Activated T-helper 1 cell treated with anti-CD3 and anti-CD28 coated beads, Interleukin-12 subunit alpha, Interleukin-12 subunit beta, Interleukin-2, Interleukin-4 antibody, amounts not matched to agents 30 ng/mL and 10 ng/mL and 1 ng/mL, durations not matched to agents 14 hours and 24 hours and 36 hours (primary cell): ENCODE measurements at places on chromosomes 4 and X. TPM values are rescaled to one million over a fixed set of nuclear protein-coding genes. Genes with fewer than 3 reads are reported as not detected.

- DNase-seq: no peak
- H3K36me3 ChIP-seq: no peaks in the 10 kb centered on the region
- no peak overlapping the region for H3K27ac ChIP-seq
- no peaks in the 10 kb centered on the region for H3K27me3 ChIP-seq
- no peaks in the 10 kb centered on the region for H3K4me1 ChIP-seq
- H3K4me3 ChIP-seq: no peak overlapping the region
These were observed 133.5 kb upstream of the NDST3 start for GRCh38 chr4:117900832-117901231.

- no peak overlapping the region for H3K4me3 ChIP-seq
- no peak overlapping the region for H3K27ac ChIP-seq
- no peak for DNase-seq
- H3K36me3 ChIP-seq: no peaks in the 10 kb centered on the region
These were observed 77.8 kb downstream of the GRID2 start for GRCh38 chr4:92381616-92382015.

The DSPP gene
- not detected in 2 replicates for total RNA-seq

The RASL11B gene
- total RNA-seq: 1.6 and 2.3 TPM in 2 replicates

The GBA3 gene
- total RNA-seq: not detected in 2 replicates

GRCh38 chrX:38890963-38891362, 89.7 kb downstream of the MID1IP1 start:
- no peak overlapping the region for H3K27ac ChIP-seq
- DNase-seq: no peak
- H3K27me3 ChIP-seq: no peaks in the 10 kb centered on the region
- H3K4me3 ChIP-seq: no peak overlapping the region
- no peaks in the 10 kb centered on the region for H3K36me3 ChIP-seq
- H3K4me1 ChIP-seq: peaks cover 10% of the 10 kb centered on the region

DNA sequence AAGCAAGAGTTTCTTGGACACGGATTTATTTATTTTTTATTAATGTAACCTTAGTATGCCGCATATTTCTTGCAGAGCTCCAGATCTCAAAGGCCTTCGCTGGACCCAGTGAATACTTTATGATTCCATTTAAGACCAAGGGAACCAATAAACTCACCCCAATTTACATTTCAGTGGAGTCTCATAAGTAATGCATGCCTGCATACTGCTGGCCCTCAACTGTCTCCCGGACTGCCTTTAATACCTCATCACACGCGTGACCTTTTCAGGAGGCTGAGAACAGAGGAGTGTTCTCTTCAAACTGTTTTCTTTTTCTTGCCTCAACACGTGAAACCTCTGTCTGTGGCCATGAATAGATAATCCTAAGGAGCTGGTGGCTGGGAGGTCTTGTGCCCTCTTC, 240.9 kb downstream of the STIM2 start:
- H3K27ac ChIP-seq: no peak overlapping the region
- no peak for DNase-seq
- H3K4me1 ChIP-seq: no peaks in the 10 kb centered on the region
- H3K27me3 ChIP-seq: peaks cover 3% of the 10 kb centered on the region
- H3K36me3 ChIP-seq: no peaks in the 10 kb centered on the region

The CT45A5 gene
- total RNA-seq: not detected in 2 replicates

The FAM3A gene
- total RNA-seq: 35.9 and 40.1 TPM in 2 replicates

DNA sequence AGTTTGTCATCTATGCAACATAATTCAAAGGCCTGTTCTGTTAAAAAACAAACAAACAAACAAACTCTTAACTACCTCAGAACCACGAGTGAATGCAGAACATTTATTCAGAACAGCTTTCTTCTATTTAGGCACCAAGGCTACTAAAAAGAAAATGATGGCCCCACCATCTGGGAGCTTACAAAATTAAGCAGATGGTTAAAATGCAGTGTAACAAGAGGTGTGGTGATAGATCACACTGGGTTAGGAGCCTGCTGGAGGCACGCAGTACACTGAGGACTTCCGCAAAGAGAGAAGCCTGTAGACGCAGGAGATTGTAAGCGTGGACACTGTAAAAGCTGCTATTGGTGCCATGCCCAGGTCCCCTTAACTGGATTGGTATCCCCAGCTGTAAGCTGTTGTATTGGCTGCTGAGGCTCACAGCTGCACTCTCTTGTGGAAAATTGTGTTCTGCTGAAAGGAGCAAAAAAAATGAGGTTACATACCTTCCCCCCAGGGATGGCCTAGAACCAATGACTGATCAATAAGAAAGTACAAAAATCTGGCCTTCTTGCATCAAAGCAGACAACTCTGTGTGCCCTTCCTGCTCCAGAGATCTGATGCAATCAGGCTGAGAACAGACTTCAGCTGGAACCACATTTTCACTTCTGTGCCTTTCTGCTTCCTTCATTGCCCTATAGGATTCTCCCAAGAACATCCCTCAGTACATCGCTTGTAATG, 60.0 kb downstream of the SHROOM3 start:
- DNase-seq: no peak
- no peak overlapping the region for H3K4me3 ChIP-seq
- no peaks in the 10 kb centered on the region for H3K4me1 ChIP-seq
- no peak overlapping the region for H3K27ac ChIP-seq
- peaks cover 2% of the 10 kb centered on the region for H3K27me3 ChIP-seq

GRCh38 chrX:129728061-129728460, 10.7 kb upstream of the XPNPEP2 start:
- peaks cover 38% of the 10 kb centered on the region for H3K4me1 ChIP-seq
- H3K36me3 ChIP-seq: no peaks in the 10 kb centered on the region
- DNase-seq: no peak
- peaks cover 2% of the 10 kb centered on the region for H3K27me3 ChIP-seq

GRCh38 chrX:119105826-119106225, 21.8 kb downstream of the KIAA1210 start:
- no peak overlapping the region for H3K27ac ChIP-seq
- H3K36me3 ChIP-seq: no peaks in the 10 kb centered on the region

The NUP62CL gene
- 0.54 and 1.1 TPM in 2 replicates for total RNA-seq

DNA sequence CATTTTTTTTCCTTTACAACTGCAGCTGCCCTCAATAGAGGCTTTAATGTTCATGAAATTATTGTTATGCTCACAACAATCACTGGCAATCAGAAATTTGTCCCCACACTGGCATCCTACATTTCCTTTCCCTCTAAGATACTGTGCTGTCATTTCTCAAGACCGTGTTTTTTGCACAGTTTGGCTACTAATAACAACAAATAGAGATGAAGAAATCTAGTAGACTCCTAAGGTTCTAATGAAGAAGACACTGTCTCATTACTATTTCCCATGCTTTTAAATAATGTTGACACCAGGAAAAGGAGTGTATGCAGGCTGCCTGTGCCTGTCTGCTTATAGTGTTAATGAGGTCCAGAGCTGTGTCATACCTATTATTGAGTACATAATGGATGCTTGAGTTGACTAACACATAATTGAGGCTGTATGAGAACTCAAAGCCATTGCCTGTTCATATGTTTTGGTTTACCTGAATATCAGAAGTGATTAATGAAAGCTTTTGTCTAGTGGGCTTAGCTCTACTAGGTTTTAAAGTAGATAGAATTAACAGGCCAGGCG, 1.5 kb upstream of the EIF4E start:
- peaks cover 7% of the 10 kb centered on the region for H3K36me3 ChIP-seq
- H3K27ac ChIP-seq: peak overlapping the region; percentile 100
- peaks cover 45% of the 10 kb centered on the region for H3K4me1 ChIP-seq
- no peak for DNase-seq

DNA sequence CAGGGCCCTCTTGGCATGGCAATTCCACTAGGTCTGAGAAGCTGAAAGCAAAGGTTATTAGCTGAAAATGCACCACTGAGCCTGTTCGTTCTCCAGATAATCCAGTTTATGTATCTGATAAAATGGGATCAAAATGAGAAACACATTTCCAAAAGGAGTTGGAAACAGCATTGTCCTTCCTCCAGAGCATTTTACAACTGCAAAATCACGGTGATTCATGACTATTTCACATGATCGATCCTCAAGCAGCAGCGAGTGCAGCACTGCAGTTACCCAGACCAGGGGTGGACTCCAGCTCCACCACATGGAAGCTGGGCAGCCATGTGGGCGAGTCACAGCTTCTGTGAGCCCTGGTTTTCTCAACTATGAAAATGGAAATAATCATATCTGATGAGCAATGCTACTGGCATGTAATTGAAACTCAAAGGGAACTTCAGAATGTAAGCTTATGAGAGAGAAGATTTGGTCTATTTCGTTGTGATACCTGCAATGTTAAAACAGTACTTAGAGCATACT, 78.7 kb upstream of the MSX1 start:
- H3K4me3 ChIP-seq: no peak overlapping the region
- H3K27ac ChIP-seq: no peak overlapping the region
- H3K36me3 ChIP-seq: no peaks in the 10 kb centered on the region
- H3K4me1 ChIP-seq: no peaks in the 10 kb centered on the region
- no peaks in the 10 kb centered on the region for H3K27me3 ChIP-seq

DNA sequence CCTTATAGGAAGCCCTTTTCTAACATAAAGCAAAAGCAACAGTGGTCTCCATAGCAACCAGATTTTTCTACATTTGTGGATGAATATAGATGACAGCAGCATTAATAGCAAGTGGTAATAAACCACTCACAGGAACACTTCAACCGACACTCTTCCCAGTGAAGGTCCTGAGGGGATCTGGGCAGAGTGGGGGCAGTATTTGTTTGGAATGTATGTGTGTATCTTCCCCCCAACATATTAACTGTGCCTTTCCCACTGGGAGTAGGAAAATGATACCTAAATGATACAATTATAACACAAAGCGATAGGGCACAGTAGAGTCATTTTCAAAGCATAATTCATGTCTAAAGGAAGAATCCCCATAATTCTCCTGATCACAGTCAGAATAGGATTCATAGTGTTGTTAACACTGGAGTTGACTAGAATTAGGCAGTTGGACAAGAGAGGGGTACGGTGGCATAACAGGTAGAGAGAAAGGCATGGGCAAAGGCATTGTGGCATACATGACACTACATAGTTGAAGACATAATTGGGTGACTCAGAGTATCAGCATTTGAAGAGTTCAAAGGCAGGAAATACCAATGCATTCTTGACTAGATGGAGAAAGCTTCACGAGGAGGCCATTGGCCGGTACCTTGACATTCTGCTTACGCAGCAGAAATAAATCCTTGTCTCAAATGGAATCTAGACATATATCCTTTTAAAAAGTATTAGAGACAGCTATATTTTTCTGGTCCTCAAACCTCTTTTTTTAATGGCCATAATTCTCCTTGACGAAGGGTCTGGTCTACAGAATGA, 15.2 kb downstream of the CAPN6 start:
- no peaks in the 10 kb centered on the region for H3K36me3 ChIP-seq
- no peak overlapping the region for H3K4me3 ChIP-seq
- H3K4me1 ChIP-seq: no peaks in the 10 kb centered on the region
- no peak for DNase-seq
- no peak overlapping the region for H3K27ac ChIP-seq

DNA sequence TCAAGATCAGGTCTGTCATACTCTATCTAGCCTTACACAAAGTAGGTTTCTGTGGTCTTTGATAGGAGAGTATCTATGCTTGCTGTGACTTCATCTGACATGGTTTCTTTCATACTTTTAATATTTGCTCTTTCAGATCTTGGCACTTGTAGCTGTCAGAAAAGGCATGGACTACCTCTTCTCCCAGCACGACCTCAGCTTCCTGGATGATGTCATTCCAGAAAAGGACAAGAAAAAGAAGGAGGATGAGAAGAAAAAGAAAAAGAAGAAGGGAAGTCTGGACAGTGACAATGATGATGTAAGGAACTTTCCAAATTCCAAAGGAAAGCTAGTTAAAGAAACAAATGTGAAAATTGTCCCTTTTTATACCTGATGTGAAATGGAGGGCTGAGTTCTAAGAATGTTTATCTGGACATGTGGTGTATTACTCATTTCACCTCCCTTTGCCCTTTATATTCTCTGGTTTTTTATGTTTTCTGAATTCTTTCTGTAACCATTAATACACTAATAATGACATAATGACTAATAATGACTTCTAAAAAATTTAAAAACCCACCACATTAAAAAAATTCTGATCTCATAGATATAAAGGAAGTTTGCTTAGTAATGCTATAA, 221.2 kb downstream of the SLC4A4 start:
- H3K27me3 ChIP-seq: no peaks in the 10 kb centered on the region
- H3K27ac ChIP-seq: no peak overlapping the region
- H3K4me3 ChIP-seq: no peak overlapping the region

GRCh38 chr4:7759216-7759615, 180.4 kb downstream of the AFAP1 start:
- no peaks in the 10 kb centered on the region for H3K27me3 ChIP-seq
- peak; percentile 60 for DNase-seq
- peak overlapping the region; percentile 83 for H3K27ac ChIP-seq
- peak overlapping the region; percentile 75 for H3K4me3 ChIP-seq

DNA sequence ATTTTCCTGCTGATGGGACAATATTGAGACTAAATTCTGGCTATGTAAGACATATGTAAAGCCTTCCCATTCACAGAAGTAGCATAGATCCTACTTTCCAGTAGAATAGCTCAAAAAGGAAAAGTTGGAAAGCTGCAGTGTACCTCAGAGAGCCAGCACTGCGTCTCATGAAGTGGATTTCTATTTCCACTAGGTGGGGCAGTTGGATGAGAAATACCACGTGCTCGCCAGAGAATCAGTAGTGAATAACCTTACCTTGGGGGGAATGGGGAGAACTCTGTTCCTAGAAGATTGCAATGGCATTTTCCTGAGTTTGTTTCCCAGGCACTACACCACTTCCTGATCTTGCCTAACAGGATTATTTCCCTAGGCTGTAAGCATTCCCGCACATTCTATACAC, 907.1 kb downstream of the FSTL5 start:
- no peaks in the 10 kb centered on the region for H3K36me3 ChIP-seq
- no peak overlapping the region for H3K27ac ChIP-seq
- H3K4me1 ChIP-seq: no peaks in the 10 kb centered on the region
- DNase-seq: no peak

DNA sequence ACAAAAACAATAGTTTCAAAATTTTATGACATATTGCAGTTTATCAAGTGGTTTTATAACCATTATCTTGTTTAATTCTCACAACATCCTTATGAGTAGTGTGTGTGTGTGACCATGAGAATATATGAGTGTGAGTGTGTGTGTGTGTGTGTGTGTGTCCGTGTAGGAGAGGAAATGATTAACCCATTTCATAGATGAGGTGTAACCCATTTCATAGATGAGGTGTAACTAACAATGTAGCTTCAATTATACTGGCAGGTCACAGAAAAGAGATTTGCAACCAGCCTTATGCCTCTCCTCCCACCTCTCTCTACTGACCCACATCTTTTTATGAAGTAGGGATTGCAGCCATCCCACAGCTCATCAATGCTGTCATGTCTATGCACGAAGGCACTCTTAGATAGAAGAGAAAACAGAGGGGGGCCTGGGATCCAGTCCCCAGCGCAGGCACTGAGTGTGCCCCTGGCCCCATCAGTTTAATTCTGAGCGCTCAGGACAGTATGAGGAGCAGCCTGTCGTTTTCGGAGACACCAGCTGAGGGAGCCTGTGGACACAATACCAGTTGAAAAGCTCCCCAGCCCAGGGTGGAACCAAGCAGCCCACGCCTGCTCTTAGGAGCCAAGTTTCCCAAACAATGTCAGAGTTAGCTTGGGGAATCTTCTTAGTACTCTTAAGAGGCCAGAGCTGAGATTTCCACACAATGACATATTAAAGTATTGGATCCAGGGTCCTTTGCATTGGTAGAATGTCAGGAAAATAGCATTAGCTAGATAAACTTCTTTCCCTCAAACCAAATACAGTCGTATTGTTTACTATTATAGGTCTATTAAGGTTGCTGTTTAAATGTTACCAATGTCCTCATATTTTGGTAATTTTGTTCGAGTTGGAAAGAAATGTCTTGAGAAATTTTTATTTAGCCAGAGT, 88.6 kb downstream of the PALLD start:
- no peak overlapping the region for H3K27ac ChIP-seq
- no peak overlapping the region for H3K4me3 ChIP-seq
- no peak for DNase-seq
- H3K27me3 ChIP-seq: peaks cover 19% of the 10 kb centered on the region
